ENCODE measurements at places on chromosomes 4 and X.

DNA sequence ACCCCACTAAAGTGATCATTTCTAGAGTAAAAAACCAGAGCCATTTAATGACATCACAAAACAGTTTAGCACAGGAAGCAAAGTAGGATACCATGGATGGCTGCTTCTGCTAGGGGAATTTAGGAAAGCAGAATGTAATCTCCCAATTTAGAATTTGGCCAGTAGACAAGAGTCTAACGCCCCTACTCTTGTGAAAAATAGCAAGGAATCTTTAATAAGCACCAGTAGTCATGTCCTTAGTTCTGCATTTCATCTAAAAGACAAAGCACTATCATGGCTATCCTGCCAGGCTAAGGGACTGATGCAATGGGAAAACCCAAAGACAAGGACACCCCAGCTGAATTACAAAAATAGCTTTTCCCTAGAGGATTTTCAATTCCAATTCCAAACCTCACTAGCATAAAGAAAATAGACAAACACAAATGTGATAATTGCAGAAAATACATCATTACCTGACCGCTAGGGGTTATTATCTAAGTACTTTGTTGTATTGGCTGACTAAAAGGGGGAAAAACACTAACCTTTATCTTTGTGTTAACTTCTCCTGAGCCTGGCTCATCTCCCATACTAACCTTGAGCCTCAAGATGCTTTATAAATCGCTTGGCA, 2.6 kb upstream of the AMMECR1 start:
- no peak for DNase-seq

DNA sequence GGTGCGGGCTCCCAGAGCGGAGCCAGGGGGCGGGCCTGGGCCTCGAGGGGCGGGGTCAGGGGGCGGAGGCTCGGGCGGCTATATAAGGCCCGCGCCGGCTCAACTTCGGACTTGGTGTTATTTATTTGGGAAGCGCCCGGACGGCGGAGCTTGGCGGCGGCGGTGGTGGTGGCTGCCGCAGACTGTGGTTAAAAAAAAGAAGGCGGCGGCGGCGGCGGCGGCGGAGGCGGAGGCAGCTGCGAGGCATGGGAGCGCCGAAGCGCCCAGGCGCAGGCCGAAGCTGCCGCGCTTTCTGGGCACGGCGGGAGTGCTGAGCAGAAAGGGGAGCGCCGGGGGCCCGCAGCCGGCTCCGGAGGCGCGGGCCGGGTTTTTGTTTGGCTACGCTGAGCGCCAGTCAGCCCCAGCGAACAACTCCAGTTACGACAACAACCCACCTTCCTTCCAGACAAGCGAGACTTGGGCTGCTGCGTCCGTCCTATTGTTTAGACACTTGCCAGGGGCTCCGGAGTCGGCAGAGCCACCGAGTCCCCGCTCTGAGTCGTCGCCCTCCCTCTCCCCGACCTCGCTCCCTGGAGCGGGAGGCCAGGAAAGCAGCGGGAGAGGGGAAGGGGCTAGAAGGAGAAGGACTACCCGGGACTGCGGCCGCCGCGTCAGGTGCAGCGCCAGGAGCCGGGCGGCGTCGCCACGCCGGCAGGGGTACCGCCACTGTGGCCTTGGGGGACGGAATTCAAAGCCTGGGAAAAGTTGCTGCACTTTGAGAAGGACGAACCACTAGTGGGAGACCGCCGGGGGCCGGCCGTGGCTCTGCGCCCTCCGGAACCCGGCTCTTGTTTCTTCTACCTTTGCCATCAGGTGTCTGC, at the start of gene SLIT2:
Gene SLIT2, plus strand, starts transcription at position 110 of the 860 bp plus-strand sequence. CDS start 1,911 bp downstream, outside the sequence.
- DNase-seq: peak; percentile 72

DNA sequence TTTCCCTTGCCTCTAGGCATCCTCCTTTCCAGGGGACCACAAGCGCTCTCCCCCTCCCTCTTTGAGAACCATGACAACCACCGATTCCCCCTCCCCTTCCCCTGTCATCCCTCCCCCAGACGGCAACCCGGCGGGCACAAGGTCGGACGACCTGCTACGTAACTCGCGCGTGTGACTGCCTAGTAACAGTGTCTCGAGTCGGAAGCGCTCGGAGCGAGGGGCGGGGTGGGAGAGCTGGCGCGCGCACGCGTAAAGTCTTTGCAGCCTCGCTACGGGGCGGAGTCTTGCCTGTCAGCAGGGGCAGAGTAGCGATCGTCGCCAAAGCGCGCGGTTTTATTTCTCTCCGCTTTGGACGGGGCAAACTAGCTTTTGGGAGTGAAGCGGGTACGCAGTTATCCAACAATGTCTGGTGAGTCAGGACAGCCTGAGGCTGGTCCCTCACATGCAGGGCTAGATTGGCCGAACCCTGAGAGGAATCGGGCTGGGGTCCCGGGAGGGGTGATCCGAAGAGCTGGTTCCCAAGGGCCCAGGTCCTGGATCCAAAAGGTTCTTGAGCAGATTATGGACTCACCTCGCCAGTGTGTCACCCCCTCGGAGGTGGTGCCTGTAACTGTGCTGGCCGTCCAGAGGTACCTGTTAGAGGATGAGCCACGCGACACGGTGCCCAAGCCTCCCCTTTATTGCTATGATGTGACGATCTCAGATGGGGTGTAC, at the start of gene RADX:
Gene RADX, plus strand, starts transcription at position 300 of the 714 bp plus-strand sequence. Its CDS starts 103 bp downstream, at position 403.
- peak; percentile 74 for DNase-seq

GRCh38 chr4:26856906-26857277, 3.7 kb upstream of the STIM2 start:
- no peak for DNase-seq

GRCh38 chrX:150873616-150874015, 24.9 kb downstream of the CD99L2 start:
- peak; percentile 5 for DNase-seq
